ENCODE measurements at places on chromosomes 16 and 17. TPM values are rescaled to one million over a fixed set of nuclear protein-coding genes. Genes with fewer than 3 reads are reported as not detected.

The MYL4 gene
- 0.72 TPM for total RNA-seq

The ARL6IP1 gene
- 113 TPM for total RNA-seq

GRCh38 chr17:39667262-39667944 lies 850 bp upstream of the PNMT start:
- DNase-seq, result peak; percentile 81
- no peaks in the 10 kb centered on the region for H3K4me1 ChIP-seq
- H3K27me3 ChIP-seq, result peaks cover 71% of the 10 kb centered on the region
- H3K4me3 ChIP-seq, result no peak overlapping the region
- peaks cover 4% of the 10 kb centered on the region for H3K36me3 ChIP-seq
- H3K27ac ChIP-seq, result no peak overlapping the region

DNA sequence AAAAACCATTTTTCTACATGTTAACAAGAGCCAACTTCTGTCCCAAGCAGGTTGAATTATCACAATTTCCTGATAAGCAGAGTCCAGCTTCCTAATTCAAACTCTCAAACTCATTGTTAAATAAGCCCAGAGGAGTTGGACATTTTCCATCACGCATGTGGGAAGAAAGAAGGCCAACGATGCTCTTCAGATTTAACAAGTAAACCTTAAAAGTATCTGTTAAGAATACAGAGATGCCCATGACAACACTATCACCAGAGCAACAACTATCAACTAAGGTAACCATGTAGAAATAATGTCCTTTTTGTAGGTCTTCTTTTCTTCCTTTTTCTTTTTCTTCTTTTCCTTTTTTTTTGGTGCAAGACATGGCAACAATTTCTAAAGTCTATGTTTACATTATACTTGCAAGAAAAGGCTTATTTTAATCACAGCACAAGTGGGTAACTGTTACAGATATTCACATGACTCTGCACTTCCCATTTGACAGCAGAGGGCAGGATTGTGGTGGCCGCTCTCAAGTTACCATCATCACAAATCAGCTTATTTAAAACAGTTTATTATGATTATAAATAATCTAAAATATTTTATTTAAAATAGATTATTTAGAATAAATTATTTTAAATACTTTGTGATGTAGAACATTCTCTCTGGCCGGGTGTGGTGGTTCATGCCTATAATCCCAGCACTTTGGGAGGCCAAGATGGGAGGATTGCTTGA lies 35.7 kb upstream of the DHRS7B start:
- no peaks in the 10 kb centered on the region for H3K27me3 ChIP-seq
- H3K36me3 ChIP-seq, result no peaks in the 10 kb centered on the region
- peak; percentile 68 for DNase-seq
- H3K4me1 ChIP-seq, result no peaks in the 10 kb centered on the region

Data from osteoblast (primary cell).